ENCODE measurements at places on chromosomes 1 and 21.

- no peak for DNase-seq
These were observed 19.6 kb downstream of the ABCB10 start for GRCh38 chr1:229538945-229539344.

DNA sequence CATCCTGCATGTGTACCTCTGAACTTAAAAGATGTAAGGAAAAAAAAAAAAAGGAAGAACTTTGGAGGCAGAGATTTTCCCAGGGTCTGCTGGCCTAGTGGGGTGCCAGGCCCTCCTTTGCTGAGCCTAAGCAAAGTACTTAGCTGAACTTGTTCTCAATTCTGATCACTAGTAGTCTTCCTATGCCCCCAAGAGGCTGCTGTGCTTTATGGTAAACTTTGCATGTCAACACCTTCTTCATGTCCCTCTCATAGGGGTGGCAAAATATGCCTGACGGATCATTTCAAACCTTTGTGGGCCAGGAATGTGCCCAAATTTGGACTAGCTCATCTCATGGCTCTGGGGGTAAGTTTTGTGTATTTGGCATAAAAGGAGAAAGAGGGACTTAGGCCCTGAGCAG, 1.4 kb upstream of the USP21 start:
- DNase-seq = no peak

DNA sequence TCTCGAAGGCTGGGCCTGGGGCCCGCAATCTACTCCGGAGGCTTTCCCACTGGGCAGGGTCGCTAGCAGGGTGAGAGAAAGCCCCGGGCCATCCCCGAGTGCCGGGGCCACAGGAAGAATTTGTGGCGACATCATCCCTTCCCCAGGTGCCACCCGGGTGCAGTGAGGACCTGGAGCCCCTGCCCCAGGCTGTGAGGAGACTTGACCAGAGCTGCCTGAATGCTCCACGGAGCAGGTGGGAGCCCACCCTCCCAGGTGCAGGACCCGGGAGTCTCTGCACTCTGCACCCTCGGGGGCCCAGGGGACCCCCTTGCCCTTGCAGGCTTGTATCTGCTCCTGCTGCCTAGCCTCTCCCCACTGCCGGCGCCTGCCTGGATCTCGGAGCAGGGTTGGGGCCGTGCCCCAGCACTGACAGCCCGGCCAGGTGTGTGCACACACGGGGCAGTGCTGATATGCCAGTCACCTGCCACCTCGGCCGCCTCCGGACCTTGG, 67.5 kb upstream of the RGS7 start:
- DNase-seq = no peak

DNA sequence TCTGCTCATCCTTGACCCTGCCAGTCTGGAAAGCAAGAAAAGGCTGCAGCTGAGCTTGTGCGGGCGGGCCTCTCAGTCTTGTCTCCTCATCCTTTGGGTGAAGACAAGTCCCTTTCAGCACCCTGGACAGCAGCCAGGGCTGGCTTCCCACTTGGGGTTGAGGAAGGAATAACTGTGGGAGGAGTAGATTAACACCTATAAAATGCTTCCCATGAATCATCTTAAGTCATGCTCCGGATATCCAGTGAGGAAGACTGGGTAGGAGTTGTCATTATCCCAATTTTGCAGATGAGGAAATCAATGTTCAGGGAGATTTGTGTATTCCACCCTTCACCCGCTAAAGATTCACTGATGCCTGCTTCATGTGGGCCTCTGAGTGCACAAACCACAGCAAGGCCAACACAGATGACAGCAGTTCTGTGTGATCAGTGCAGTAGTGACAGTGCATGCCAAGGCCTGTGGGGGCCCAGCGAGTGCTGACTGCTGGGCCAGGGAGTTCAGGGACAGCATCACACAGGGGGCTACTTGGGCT, 20.1 kb upstream of the COL16A1 start:
- DNase-seq = peak; percentile 84

DNA sequence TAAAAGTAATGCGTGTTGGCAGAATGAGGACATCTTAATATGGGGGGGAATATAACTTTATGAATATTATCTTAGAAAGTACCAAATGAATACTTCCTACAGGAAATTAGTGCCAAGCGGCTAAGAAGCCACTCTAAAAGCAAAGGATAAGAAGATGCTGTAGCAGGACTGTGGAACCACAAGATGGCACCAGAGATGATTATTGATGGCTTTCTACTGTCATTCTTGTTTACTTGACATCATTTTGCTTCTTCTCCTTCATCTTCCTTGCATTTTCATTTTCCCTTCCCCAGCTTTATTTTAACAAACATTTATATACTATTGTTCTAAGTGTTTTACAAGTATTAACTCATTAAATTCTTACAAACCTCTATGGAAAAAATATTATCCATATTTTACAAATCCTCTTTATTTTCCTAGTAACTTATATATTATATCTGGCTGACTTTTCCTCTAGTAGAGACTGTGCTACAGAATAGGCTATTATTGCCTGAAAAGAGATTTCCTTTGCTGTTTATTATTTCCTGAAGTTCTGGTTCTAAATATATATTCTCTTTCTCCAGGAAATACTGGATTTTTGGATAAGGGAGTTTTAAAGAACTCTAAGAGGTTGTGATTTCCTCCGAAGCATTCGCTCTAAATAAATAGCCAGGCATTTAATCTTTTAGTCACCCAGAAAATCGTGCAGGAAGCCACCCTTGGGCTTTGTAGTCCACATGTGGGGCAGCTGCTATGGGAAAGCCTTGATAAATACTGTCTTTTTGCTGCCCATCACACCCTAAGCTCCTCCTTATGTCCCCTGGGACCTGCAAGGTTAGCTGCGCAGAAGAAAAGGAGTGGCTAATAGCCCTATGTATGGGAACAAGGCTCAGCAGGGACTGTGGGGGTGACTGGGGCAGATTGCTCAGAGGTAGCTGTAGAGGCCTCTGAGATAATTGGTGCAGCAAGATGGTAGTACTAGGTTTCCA, 69.8 kb downstream of the TPR start:
- peak; percentile 21 for DNase-seq

- DNase-seq = peak; percentile 91
These were observed 738.5 kb upstream of the CHRM3 start for GRCh38 chr1:238647877-238648276.

GRCh38 chr1:66275601-66276023, 258.3 kb upstream of the SGIP1 start:
- DNase-seq = no peak

DNA sequence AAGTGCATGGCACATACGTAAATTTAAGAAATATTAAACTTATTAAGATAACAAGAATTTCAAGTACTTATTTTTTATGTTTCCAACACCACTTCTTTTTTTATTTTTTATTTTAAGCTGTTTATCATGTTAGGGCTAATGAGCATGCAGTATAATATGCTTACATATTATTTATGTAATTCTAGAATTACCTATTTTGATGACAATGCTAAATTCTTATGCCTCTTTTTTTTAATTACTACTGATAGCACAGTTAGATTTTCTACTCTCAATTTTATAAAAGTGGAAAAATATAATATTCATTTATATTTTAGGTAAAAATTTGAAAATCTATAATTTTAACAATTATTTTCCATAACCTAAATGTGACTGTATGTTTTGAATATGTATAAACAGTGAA, 713.0 kb downstream of the MRPL39 start:
- no peak for DNase-seq

GRCh38 chr21:38920631-38921398, 115.1 kb downstream of the ETS2 start:
- peak; percentile 92 for DNase-seq

GRCh38 chr1:110639724-110640386, 33.7 kb upstream of the KCNA2 start:
- no peak for DNase-seq

GRCh38 chr1:238404921-238405320, 514.2 kb upstream of the ZP4 start:
- peak; percentile 58 for DNase-seq

GRCh38 chr1:195970209-195970608, 638.0 kb downstream of the KCNT2 start:
- DNase-seq = no peak

DNA sequence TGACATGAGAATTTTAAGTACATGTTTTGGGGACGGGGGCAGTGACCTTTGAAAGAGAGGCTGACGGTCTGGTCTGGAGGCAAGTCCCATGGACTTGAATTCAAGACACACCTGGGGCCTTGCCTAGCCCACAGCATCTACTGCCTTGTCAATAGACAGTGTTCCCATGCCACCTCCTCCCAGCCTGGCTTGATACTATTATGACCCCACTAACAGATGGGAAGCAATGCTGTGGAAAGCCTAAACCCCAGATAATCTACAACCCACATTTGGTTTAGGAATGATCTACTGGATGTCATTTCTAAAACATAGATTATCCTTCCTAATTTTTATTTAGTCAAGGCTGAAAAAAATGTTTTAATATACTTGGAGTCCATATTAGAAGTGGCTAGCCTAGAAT, 17.8 kb upstream of the NFASC start:
- DNase-seq = no peak

- DNase-seq = no peak
These were observed 94.0 kb downstream of the TNR start for GRCh38 chr1:175649416-175649815.

- DNase-seq = no peak
These were observed 301.8 kb downstream of the KCNT2 start for GRCh38 chr1:196306421-196306820.

DNA sequence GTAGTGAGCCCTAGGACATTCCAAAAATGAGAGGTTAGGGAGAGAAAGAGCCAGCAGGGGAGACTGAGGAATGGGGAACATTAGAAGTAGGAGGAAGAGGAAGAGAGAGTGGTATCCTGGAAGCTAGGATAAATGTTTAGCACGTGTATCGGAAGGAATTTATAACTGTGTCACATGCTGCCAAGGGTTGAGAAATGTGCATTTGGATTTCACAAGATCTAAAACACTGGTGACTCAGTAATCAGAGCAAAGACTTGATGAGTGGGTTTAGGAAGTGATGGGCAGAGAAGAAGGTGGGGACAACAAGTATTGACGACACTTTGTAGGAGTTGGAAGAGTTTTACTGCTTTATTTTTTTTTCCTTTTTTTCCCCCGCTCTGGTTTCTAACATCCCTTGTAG, 193.9 kb downstream of the FMN2 start:
- DNase-seq = peak; percentile 71

DNA sequence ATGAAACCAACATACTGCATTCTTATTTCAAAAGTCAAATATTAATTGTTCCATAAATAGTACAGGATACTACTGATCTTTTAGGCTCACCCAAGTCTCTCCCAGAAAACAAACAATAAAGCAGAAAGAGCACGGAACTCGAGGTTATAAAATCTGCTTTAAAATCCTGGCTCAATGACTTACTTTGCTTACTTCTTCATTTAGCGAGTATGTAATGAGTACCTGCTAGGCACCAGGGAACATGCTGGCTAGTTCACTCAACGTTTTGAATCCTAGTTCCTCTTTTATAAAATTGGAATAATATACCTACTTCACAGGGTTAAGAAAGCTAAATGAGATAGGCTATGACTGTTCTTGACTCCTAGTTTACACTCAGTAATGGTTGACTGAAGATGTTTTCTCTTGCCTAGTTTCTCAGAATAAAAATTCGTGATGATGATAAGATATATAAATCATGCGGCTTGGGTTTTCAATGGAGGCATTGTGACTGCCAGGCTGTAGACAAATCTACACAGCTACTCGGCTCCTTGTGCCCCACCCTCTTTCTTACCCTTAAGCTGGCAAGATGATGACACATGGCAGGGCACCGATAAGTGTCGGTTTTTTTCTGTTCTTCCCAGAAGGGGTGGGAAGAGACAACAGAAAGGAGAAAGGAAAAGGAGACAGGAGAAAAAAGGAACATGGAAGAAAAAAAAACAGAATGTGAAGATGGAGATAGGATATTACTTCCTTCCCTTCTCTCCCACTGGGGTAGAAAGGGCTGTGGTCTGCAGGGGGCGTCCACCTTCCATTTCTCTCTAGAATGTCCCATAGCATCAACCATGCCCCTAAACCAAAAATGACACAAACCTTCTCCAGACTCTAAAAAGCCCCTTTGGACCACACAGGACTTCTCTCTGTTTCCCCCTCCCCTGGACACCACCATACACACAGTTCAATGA, 507.1 kb downstream of the SMYD3 start:
- DNase-seq = no peak

GRCh38 chr1:62435231-62436038, 1.4 kb upstream of the USP1 start:
- DNase-seq = no peak

GRCh38 chr1:215772151-215772550, 205.0 kb downstream of the KCTD3 start:
- no peak for DNase-seq

DNA sequence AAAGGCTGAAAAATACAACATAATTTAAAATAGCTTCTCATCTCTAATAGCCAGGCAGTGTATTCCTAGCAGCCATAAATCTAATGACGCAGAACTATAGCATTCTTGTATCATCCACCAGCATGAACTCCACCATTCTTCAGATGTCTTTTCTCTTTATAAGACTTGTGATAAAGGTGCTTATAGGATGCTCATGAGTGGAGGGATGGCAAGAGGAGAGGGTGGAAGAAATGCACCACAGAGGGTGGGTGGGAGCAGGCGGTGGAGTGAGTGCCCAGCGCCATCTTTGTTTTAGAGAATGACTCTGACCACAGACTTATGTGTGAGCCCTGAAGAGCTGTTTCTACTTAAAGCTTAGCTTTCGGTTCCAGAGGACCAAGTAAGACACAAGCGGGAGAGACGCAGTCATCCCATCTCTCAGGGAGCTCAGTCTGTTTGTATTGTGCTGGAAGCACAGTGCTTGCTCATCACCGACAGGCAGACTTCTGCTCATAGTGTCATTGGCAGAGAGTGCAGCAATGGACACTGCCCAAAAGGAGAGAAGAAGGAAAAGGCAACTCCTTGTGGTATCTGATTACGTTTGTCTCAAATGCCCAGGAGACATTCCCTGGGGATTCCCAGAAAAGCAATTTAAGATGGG, 65.6 kb downstream of the KCNJ15 start:
- DNase-seq = no peak

DNA sequence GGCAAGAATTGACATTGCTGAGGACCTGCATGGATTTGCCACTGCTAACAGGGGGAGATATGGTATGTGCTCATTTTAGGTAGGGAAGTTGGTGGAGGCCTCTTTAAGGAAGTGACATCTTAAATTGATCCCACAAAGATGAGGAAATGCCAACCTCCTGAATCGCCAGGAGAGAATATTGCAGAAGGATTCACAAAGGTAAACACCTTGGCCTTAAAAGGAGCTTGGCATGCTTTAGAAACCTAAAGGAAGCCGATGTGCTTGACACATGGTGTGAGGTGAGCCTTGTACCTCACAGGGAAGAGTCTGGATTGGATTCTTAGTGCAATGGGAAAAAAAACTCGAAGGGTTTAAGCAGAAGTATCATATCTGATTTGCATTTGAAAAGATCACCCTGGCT, 470.5 kb upstream of the DAB1 start:
- DNase-seq = no peak

DNA sequence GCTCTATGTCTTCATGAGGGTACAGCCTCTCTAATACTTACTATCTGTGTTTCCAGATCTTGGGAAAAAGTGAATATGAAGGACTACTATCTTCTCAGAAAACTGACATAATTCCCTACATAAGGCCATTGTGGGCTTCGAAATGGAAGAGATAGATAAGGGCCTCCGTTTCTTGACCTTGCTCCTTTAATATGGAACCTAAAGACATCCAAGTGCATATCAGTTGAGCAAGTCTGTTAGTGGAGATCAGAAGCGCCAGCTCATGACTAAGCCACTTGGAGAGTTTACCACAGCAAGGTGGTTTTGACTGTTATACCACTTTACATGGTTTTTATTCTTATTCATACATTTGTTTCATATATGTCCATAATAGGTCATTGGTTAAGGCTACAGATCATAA, 35.3 kb upstream of the FCER1A start:
- DNase-seq = no peak

GRCh38 chr21:34223376-34223775, 140.4 kb upstream of the KCNE2 start:
- no peak for DNase-seq

- peak; percentile 75 for DNase-seq
These were observed 1.2 kb upstream of the NID1 start for GRCh38 chr1:236066054-236066453.

Measured in fibroblast of villous mesenchyme (primary cell).